Pulmonary artery endothelial cell (primary cell): ENCODE measurements at places on chromosomes 12 and 14. TPM values are rescaled to one million over a fixed set of nuclear protein-coding genes. Genes with fewer than 3 reads are reported as not detected.

Gene GZMB
- total RNA-seq = not detected in 2 replicates

- no peak for DNase-seq
Measured at GRCh38 chr12:88693837-88694445, 113.7 kb upstream of the KITLG start.

- no peak for DNase-seq
Measured at GRCh38 chr12:82146740-82147139, 211.4 kb downstream of the CCDC59 start.

GRCh38 chr14:104532191-104532555 is 47.4 kb upstream of the C14orf180 start:
- no peak for DNase-seq

GRCh38 chr12:107402041-107403022 is 283.3 kb upstream of the PWP1 start:
- no peak for DNase-seq

- DNase-seq = no peak
Measured at GRCh38 chr12:113591480-113591974, 119.9 kb upstream of the LHX5 start.

DNA sequence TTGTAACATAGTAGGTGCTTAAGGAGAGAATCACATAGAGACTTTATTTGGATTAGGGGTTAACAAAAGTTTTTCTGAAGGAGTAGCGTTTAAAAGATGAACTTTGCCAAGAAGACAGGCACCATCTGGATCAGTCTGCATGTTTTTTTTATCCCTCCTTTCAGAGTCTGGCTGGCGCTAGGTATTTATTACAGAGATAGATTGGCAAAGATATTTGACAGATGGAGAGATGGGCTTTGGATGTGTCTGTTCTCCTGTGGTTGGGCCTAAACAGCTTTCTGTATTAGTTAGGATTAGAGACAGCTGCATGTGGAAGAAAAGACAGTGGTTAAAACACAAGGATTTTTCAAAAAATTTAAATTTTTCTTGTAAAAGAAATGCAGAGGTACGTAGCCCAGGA is 133.9 kb downstream of the C12orf75 start:
- DNase-seq = no peak

GRCh38 chr14:77647853-77648252 is 31.4 kb upstream of the SPTLC2 start:
- DNase-seq = no peak

DNA sequence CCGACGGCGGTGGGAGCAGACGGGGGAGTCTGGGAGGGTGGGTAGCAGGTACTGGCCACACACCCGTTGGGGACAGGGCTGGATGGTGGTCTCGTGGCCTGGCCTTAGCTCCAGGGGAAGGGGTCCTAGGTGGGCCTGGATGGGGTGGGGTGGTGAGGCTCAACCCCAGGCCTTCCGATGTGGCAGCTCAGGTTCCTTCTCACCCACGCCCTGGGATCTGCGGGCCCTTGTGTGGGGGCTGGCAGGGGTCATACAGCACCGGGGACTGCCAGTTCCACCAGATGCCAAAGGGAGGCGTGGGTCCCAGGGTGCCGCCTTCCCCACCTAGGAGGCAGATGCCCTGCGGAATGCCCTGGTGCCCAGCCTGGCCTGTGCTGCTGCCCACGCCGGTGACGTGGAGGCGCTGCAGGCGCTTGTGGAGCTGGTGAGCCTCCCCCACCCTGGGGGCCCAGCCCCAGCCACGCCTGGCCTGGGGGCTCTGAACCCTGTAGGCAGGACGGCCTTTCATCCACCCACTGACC is 21.0 kb downstream of the ASPG start:
- DNase-seq = no peak

Gene DIO2
- 0.13 and 0.28 TPM in 2 replicates for total RNA-seq

- DNase-seq = no peak
Measured at GRCh38 chr12:49790741-49791555, 37.3 kb downstream of the NCKAP5L start.

Gene CCNT1
- 20.5 and 28.9 TPM in 2 replicates for total RNA-seq

GRCh38 chr12:121391619-121392324 is 8.1 kb upstream of the RNF34 start:
- DNase-seq = no peak

Gene ASCL1
- total RNA-seq = not detected in 2 replicates

DNA sequence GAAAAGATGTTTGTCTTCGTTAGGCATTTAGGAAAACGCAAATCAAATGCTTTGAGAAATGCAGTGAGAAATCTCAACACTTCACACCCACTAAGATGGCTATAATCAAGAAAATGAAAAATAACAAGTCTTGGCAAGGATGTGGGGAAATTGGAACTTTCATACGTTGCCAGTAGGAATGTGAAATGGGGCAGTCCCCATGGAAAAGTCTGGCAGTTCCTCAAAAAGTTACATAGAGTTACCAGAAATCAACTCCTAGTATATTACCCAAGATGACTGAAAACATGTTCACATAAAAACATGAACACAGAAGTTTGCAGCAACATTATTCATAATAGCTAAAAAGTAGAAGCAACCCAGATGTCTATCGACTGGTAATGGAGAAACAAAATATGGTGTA is 41.5 kb upstream of the LRTM2 start:
- no peak for DNase-seq

Gene ADAMTS20
- total RNA-seq = not detected in 2 replicates

Gene LRP1-AS
- not detected in 2 replicates for total RNA-seq

GRCh38 chr14:100312877-100313400 is 6.7 kb upstream of the SLC25A29 start:
- DNase-seq = no peak

GRCh38 chr12:96375841-96376604 is 24.2 kb downstream of the CDK17 start:
- no peak for DNase-seq

Gene FOXG1
- 0.04 and 0.26 TPM in 2 replicates for total RNA-seq

- no peak for DNase-seq
Measured at GRCh38 chr12:19498099-19498498, 58.8 kb downstream of the AEBP2 start.

Gene ACADS
- 12.0 and 17.9 TPM in 2 replicates for total RNA-seq

GRCh38 chr12:45674181-45674977 is 55.1 kb upstream of the ARID2 start:
- DNase-seq = peak; percentile 46

Gene TTC6
- under 0.01 TPM in 1 of 2 replicates, not detected in the other for total RNA-seq

GRCh38 chr14:67285876-67286452 is 44.7 kb downstream of the PALS1 start:
- no peak for DNase-seq

Gene TRHDE
- not detected in 2 replicates for total RNA-seq

GRCh38 chr14:94144765-94145164 is 15.4 kb upstream of the IFI27L2 start:
- DNase-seq = no peak

Gene SLCO1B1
- total RNA-seq = not detected in 2 replicates

DNA sequence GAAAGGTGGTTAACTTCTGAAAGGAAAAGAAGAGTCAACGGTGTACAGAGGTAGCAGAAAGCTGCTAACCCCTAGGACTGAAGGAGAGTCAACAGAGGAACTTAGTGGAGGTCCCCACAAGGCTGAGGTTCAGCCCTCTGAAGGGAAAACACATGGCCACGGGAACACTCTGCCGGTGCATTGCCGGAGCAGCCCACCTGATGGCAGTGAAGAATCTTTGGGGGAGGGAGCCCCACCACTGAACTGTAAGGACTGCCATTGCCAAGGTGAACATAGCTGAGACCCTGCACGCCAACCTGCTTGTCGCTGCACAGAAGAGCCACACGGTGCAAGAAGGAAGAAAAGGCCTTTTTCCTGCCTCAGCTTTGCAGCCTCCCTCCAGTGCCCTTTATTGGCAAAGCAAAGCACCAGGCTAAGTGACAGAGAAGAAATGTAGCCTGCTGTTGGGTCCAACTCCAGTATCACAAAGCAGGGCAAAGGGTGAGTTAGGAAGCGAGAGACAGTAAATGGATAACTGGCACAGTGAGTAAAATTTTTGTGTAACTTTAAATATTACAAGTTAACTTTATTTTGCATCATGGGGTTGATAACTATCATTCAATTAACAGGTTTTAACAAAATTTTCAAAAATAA is 76.9 kb downstream of the LIN52 start:
- no peak for DNase-seq

DNA sequence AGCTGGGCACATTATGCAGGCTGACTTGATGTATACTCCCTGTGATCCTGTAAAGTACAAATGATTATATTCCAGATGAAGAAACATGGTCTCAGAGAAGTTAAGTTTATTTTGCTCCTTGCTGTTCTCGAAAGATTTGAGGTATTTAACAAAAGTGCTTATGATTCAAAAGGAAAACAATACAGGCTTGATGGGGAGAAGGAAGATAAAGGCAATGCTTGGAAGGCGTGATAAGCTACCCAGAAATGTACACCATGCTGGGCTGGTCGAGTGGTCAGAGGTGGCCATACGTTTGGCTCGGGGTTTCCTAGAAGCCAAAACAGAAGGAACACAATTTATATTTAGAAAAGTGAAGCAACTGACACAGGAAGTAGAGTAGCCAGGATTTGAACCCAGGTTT is 201.0 kb downstream of the KTN1 start:
- DNase-seq = no peak

DNA sequence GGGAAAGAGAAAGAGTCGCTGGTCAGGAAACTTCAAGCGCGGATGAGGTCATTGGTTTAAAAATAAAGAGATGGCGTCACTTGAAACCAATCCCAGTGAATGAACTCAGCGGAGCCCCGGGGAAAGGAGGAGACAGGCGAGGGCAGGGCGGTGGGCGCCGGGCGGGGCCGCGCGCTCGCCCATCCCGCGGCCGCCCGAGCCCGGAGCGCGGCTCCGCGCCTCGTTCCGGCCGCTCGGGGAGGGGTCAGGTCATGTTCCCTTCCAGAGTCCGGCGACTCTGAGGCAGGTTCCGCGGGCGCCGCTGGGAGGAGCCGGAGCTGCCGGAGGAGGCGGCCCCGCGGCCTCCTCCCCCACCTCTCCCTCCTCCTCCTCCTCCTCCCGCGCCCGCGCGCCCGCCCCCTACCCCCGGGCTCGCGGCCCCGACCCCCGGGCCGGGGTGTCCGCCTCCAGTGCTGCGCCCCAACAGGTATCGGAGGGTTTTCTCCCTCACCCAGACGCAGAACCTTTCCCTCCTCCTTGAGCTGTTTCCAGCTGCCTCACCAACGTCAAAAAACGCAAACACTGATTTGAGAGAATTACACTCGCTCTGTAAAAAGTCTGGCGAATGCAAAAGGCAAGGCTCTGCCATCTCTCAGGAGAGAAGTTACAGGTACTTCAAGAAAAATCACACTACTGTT is at the start of gene DUSP16:
Gene DUSP16, minus strand, starts transcription at position 279 of the 677 bp plus-strand sequence. CDS start 41,765 bp downstream, outside the sequence.
- DNase-seq = peak; percentile 76

Gene TEX52
- not detected in 2 replicates for total RNA-seq

DNA sequence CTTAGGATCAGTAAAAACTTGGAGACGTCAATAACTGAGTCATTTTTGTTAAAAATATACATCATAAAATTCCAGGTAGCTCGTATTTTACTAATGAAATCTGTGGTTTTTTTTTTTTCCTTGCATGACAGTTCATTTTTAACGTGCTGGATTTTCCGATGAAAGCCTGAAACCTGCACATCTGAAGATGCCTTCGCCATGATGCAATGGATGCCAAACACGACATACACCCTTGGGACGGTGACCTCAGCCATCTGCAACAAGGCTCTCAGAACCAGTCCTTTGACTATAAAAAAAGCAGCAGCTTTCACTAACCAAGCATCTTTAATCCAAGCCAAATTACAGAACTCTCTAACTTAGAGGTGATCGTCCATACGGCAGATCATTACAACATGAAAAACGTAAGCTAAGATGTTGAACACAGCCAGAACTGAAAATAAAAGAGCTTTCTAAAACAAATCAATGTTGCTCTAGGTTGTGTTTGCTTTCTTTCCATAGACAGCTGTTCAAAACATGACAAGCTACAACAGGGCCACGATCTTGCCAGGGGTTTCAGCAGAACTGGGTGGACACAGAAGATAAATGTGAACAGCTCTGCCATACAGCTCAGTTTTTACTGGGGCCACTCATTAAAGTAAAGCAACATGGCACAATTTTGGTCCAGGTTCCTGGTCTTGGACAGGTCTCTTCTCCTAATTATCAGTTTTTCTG is 7.8 kb downstream of the NIN start:
- no peak for DNase-seq

- no peak for DNase-seq
Measured at GRCh38 chr12:18283831-18284230, 22.5 kb downstream of the PIK3C2G start.

DNA sequence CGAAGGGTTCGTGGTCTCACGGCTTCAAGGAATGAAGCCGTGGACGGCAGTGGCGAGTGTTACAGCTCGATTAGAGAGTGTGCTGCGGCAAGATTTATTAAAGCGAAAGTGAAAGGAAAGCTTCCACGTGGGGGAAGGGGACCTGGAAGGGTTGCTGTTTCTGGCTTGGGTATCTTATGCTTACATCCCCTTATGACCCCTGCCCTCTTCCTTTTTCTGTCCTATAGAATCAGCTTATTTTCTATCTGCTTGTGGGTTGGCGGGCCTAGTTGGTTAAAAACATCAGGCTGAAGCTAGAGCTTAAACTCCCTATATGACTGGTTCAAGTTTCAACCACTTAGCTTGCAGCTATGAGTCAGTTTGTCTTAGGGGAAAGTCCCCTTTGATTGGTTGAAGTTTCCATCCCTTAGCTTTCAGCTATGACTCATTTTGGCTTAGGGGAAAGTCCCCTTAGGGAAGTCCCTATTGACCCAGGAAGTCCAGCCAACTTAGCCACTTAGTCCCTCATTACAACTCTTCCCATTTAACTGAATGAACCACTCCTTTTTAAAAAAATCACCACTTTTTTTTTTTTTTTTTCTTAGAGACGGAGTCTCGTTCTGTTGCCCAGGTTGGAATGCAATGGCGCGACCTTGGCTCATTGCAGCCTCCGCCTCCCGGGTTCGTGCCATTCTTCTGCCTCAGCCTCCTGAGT is 1494.7 kb upstream of the TMEM132C start:
- no peak for DNase-seq

Gene TMEM179
- 0.13 TPM in 1 of 2 replicates, not detected in the other for total RNA-seq

GRCh38 chr14:22803687-22803974 is 11.6 kb downstream of the SLC7A7 start:
- no peak for DNase-seq

Gene ADAM20
- total RNA-seq = 0.26 and 0.46 TPM in 2 replicates

Gene VRTN
- not detected in 2 replicates for total RNA-seq

Gene ADGRD1
- not detected in 2 replicates for total RNA-seq

Gene SLC17A8
- total RNA-seq = not detected in 2 replicates

GRCh38 chr12:56622535-56622934 is 7.6 kb downstream of the BAZ2A start:
- DNase-seq = no peak

DNA sequence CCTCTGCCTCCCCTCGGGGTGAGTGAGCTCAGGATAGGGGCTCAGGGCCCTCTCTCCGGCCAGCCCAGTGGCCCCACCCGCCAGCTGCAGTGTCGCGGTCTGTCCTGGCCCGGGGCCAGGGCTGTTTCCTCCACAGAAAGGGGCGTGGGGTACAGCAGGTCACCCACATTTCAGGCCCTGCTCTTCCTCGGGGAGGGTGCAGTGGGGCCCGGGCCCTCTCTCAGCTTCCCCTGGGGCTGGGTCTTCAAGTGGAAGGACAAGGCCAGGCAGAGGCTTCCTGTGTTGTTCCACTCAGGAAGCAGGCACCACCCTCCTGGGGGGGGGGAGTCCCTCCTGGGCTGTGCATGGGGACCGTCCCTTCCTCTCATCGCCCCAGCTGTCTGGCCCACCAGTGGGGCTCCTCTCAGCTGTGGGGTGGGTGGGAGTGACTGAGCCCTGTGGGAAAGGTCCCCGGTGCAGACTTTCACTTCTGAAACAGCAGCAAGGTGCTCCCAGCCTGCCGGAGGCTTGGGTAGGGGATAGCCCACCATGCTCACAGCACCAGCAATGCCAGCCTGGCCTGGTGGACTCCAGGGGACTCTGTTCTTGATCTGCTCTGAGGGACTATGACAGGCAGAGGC is 3.7 kb downstream of the GPR132 start:
- DNase-seq = no peak
